ENCODE measurements at places on chromosomes 4 and X.

DNA sequence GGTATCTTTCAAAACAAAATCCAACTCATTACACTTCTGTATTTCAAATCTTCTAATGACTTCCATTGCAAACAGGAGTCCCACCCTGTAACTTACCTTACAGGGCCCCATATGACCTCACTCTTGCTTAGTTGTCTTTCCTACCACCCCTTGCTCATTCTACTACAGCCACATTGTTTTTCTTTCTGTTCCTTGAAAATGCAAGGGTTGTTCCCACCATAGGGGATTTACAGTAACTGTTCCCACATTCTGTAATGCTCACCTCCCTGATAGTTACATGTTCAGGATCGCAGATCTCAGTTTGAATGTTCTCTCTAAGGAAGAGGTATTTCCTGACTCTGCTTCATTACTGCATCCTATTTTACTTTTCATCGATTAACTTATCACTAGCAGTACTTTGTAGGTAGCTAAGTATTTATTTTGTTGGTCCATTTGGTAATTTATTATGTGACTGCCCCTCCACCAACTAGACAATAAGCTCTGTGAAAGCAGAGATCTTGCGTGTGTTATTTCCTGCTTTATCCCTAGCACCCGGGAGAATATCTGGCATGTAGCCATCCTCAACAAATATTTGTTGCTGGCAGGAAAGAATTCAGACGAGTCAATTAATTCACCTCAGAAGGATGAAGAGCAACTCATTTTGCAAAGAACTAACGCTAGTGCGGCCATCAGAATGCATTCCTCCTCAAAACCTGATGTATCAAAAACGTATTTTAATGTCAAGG, 21.4 kb downstream of the MAOB start:
- no peak for DNase-seq

DNA sequence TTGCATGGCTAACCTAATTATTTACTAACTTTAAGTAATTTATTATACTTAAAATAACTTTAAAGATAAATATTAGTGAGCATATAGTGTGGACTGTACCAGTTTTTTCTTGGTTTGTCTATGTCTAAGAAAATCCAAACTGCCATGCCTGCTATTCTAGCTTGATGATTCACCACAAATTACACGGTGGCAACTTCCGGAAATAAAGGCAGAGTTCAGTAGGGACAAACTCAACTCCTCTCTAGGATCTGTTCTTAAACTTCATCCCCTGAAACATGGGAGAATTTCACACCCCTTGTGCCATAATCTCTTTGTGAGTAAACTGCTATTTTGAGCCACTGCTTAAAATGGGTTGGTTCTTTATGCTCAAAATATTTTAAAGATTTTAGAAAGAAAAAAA, 213.6 kb upstream of the NRK start:
- DNase-seq = no peak

- no peak for DNase-seq
Observed at GRCh38 chr4:120723105-120723504, 199.4 kb downstream of the PRDM5 start.

GRCh38 chr4:15535599-15535998, 65.9 kb downstream of the CC2D2A start:
- DNase-seq = no peak

- DNase-seq = no peak
Observed at GRCh38 chr4:12943069-12943468, 541.1 kb downstream of the RAB28 start.

GRCh38 chr4:24881508-24882196, 31.2 kb downstream of the CCDC149 start:
- no peak for DNase-seq

DNA sequence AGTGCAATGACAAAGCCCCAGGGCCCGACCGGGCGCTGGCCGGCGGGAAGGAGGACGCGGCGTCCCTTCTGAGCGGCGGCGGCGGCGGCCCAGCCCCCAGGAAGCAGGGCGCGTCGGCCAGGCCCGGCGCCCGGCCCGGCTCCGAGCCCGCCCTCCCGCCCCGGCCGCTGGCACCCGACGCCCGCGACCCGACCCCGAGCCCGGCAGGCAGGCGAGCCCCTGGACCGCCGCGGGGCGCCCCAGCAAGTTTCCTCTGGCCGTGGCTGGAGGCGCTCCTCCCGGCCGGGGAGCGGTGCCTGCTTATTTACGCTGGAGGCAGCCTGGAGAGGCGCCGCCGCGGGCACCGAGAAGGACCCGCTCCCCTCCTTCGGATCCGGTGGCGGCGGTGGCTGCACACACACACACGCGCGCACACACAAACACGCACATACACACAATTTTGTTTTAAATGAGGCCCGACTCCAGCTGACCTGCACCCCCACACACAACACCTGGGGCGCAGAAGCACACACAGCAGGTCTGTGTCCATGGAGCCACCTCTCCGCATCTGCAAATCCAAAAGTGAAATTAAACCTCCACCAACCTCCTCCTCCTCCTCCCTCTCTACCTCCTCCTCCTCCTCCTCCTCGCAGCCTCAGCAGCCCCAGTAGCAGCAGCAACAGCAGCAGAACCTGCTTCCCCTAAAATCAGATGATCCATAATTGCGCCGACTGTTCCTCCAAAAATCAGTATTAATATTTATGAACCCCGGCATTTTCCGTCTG, 669 bp downstream of the IRF2 start:
- DNase-seq = no peak

Data from amniotic stem cell (primary cell).